Activated CD8-positive, alpha-beta memory T cell treated with anti-CD3 and anti-CD28 coated beads for 1 hour (primary cell): ENCODE measurements at places on chromosomes 2 and 18.

DNA sequence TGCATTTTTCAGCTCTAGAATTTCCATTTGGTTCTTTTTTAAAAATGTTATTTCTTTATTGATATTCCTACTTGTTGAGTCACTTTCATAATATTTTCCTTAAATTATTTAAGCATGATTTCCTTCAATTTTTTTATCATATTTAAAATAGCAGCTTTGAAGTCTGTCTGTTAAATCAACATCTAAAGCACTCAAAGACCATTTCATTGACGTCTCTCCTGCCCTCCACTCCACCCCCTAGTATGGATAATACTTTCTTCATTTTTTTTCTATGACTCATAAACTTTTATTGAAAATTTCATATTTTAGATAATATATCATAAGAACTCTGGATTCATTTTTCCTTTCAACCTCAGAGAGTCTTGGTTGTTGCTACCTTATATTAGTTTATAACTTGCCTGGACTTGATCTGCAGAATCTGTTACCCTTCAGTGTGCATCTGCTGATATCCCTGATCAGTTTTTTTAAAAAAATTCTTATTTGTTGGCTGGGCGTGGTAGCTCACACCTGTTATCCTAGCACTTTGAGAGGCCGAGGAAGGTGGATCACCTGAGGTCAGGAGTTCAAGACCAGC is 59.0 kb upstream of the ZNF396 start:
- no peak for DNase-seq

DNA sequence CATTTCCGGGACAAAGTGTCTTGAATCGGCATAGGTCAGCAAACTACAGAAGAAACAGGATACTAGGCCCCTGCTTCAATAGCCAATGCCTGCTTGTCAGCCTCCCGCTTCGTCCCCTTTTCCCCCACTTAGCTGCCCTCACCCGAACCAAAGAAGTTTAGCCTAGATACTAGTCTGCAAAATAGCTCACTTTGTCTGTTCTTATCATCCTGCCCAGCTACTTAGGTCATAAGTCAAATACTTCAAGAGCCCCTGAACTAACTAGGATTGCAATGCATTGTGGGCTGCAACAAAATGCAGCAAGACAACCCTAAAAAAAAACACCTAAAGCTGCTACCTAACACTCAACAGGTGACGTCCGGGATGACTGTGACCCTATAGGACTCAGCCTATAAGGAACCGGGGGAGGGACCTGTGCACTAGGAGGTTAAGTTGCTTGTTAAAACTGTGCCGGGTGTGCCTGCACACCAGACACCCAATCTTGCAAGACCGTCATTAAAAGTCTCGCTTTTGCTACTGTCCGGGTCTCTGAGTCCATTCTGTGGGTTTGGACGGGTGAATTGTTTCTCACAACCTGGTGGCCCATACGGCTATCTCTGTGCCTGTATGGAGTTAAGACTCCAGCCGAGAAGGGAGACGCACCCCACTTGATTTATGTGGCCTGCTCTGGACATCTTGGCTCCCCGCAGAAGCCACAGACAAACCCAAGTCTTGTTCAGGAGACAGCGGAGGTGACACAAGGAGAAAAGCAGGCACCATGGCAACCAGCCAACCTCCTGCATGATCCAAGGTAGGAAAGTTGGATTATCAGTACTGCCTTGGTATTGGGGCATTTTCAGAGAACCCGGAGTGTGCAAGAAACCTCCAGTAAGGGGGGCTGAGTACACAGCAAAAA is 105.9 kb downstream of the HIBCH start:
- DNase-seq = no peak

DNA sequence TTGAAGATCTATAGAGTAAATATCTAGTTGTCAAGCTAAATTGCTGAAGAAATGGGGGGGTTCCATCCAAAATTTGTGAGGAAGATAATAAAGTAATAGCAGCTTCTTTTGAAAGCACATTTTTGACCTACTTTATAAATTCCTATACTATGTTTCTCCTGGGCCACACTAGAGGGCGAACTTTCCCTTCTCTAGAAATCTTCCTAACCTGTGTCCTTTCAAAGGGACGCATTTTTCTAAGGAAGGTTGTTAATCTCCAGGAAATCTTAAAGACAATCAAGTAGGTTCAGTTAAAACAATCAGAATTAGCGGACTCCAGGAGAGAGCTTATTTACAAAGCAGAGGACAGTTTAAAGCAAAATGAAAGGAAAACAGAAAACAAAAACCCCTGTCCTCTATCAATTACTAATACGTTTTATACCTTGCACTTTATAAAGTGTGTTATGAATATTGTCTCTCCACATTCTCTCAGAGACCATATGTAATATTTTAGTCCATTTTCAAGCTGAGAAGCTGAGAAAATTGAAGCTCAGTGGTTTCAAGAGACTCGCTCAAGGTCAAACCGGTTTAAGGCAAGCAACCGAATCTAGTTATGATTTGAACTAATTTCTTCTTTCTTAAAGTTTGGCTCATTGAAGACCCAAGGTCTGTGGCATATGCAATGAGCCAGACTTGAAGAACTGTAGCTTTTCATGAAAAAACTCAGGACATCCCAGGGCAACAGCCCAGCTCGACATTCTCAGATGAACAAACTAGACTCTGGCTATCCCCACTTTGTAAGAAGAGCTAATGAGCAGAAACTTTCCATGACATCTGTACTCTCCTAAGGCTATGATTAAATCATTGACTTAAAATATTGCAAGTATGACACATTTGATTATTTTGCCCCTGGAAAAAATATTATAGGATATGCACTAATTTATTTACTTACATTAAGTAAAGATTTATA is 273.6 kb downstream of the PAX3 start:
- no peak for DNase-seq

GRCh38 chr18:79345981-79346380 is 49.7 kb upstream of the NFATC1 start:
- no peak for DNase-seq

- no peak for DNase-seq
These were observed 42.4 kb upstream of the TACR1 start for GRCh38 chr2:75241696-75242095.

- no peak for DNase-seq
These were observed 9.6 kb downstream of the TRPM8 start for GRCh38 chr2:233926806-233927205.

DNA sequence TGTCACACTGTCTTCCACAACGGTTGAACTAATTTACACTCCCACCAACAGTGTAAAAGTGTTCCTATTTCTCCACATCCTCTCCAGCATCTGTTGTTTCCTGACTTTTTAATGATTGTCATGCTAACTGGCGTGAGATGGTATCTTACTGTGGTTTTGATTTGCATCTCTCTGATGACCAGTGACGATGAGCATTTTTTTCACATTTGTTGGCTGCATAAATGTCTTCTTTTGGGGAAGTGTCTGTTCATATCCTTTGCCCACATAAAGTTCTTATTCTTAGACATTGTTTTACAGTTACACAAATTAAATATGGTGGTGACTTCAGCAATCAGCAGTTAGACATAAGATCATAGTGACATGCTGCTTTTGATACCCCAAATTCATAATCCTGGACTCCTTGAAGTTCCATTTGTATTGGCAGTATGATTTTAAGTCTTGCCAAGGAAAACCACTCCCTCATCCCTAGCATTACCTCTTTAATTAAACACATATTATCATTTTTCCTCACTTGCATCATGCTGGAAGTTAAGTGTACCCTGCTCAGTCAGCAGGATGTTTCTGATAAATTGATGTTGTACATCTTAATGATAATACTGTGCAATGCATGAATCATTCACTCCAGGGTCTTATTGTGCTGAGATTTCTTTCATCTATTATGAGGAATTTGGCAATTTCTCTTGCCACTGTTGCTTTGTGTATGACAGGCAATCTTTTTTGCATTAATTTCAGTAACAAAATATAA is 67.6 kb upstream of the STAT1 start:
- no peak for DNase-seq

- DNase-seq = no peak
These were observed 66.6 kb upstream of the ZEB2 start for GRCh38 chr2:144586476-144586875.

GRCh38 chr18:2030647-2031046 is 540.7 kb downstream of the METTL4 start:
- DNase-seq = no peak

GRCh38 chr2:164711766-164712138 is 90.5 kb upstream of the GRB14 start:
- no peak for DNase-seq

GRCh38 chr2:48467637-48468036 is 62.3 kb upstream of the STON1 start:
- no peak for DNase-seq

DNA sequence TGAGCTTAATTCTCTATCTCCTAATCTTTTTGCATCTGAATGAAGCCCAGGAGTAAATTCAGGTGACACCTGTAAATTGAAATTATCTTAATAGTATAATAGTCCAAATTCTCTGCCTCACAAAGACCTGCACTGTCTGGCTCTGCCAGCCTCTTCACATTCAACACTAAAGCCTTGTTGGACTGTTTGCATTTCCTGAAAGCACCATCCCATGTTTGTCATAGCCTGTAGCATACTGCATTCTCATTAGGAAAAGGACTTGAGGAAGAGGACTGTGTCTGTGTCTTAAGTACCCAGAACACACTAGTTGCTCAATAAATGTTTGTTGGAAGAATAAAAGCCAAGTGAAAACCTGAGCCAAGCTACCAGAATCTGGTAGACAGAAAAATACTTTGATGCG is 42.9 kb upstream of the GRHL1 start:
- DNase-seq = no peak

DNA sequence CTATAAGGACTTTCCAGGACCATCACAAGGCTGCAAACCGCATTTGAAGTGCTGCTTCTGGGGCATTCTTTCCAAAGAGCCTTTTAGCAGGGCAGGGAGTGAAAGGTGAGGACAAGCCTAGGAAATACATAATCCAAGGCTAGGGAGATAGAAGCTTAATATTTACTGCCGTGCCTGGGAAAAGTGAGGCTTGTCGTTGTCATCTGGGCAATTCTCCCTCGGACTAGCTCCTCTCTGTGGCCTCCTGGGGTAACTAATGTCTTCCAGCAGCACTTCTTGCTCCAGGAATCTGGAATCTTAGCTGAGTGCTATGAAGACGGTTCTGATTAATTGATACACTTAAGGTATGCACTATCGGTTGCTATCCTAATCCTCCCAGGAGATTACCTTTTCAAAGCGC is 69.3 kb upstream of the ATL2 start:
- no peak for DNase-seq

- DNase-seq = no peak
These were observed 257.6 kb upstream of the SALL3 start for GRCh38 chr18:78721981-78722380.

GRCh38 chr2:27079233-27080139 is 1.1 kb downstream of the EMILIN1 start:
- DNase-seq = no peak

DNA sequence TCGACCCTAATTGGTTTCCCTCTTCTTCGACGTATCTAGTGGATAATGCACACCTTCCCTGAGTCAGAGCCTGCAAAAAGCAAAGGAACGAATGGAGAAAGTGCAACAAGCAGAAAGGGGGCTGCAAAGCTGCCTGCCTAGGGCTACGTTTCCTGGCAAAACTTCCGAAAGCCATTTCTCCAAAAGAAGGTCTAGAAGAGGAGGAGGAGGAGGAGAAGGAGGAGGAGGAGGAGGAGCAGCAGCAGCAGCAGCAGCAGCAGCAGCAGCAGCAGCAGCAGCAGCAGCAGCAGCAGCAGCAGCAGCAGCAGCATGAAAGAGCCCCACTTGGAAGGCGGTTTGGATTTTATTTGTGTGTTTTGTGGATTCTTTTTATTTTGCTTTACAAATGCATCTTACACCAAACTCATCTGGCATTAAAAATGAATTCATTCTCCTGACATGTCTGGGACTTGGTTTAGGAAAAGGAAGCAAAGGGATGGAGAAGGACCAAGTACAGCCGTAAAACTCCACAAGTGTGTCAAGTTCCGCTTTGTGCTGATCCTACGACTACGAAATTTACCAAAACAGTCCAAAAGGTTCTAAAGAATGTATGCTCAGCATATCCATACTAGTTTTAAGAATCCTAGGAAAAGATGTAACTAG is 2.0 kb downstream of the TCF4 start:
- DNase-seq = no peak

GRCh38 chr2:95258271-95258670 is 16.0 kb upstream of the PROM2 start:
- no peak for DNase-seq

- DNase-seq = no peak
These were observed 2.4 kb upstream of the PDE11A start for GRCh38 chr2:178075006-178075326.

GRCh38 chr2:97733341-97734035 is 20.1 kb downstream of the ZAP70 start:
- no peak for DNase-seq

GRCh38 chr2:26740346-26740745 is 23.7 kb upstream of the SLC35F6 start:
- DNase-seq = no peak

DNA sequence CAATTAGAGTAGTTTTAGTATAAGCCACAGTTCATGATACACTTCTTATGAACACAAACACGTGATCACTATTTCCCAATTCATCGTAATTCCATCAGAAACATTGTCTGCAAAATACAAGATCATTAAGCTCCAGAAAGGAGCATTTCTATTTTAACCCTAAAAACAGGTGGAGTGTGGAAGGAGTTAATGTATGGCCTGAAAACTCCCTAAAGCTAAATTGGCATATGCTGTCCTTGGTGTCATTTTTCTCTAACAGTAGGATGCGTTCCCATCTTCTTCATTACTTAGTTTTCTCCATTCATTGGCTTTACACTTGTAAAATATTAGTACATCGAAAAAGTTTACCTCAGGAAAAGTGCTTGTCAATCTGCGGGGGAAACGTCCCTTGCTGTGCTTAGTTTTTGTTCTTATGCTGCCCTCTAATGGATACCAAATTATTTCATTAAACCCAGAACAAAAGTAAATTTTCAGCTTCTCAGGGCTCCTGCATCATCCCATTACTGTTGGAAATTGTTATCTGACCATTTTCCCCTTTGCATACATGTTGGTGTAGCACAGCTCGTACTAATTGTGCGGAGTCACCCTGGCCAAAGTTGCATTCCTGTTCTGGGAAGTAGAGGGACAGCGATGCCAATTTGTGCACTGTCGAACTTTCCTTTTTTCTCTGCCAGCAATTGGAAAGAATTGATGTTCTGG is 153.4 kb downstream of the GPD2 start:
- DNase-seq = no peak

DNA sequence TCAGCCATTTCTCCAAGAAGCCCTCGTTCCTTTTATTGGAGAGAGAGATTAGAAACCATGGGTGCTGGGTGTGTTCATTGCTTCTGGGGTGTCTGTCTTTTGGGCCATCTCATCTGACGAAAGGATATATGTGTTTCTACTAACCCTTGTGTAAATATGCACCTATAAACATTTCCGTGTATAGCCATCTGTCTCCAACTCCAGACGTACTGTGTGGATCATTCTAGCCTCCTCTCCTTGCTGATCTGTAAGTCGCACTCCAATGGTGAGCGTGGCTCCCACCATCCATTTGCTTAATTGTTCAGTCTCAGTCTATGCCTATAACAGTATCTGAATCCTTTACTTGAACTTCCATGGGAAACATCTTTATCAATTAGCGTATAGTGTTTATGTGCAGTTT is 1.8 kb downstream of the RBFA start:
- DNase-seq = no peak

GRCh38 chr2:17747684-17748452 is 5.7 kb downstream of the SMC6 start:
- no peak for DNase-seq
